ENCODE measurements at places on chromosomes 12 and 14. TPM values are rescaled to one million over a fixed set of nuclear protein-coding genes. Genes with fewer than 3 reads are reported as not detected.

The TTC9 gene
- 11.1 TPM for total RNA-seq

The PTPRB gene
- not detected for total RNA-seq

The PRORP gene
- 25.6 TPM for total RNA-seq

The RNASE9 gene
- not detected for total RNA-seq

The ACSS3 gene
- total RNA-seq: not detected

The CPNE6 gene
- total RNA-seq: 0.09 TPM

The CIDEB gene
- total RNA-seq: 9.4 TPM

The RNF212B gene
- not detected for total RNA-seq

The B4GALNT3 gene
- 0.17 TPM for total RNA-seq

The HEBP1 gene
- 9.7 TPM for total RNA-seq

The MYF5 gene
- not detected for total RNA-seq

The PLEKHG7 gene
- total RNA-seq: 3.4 TPM

The SPTSSA gene
- 7.5 TPM for total RNA-seq

The MAP3K12 gene
- total RNA-seq: 3.6 TPM

The PSMC1 gene
- total RNA-seq: 102 TPM

The CLEC1B gene
- total RNA-seq: not detected

The SLC8A3 gene
- total RNA-seq: 0.13 TPM

The KRT3 gene
- total RNA-seq: not detected

All from activated B cell treated with CpG ODN at 0.5 μM for 24 hours (primary cell).